ENCODE measurements at places on chromosomes 6 and 20. TPM values are rescaled to one million over a fixed set of nuclear protein-coding genes. Genes with fewer than 3 reads are reported as not detected.
A peak's percentile ranks its signal among the peaks of the same experiment; 100 is the strongest.

GRCh38 chr6:113995634-113996033 lies 24.7 kb upstream of the HDAC2 start:
- peak; percentile 69 for DNase-seq

- no peak for DNase-seq
Observed at GRCh38 chr6:33206027-33206863, 1.8 kb downstream of the HSD17B8 start.

DNA sequence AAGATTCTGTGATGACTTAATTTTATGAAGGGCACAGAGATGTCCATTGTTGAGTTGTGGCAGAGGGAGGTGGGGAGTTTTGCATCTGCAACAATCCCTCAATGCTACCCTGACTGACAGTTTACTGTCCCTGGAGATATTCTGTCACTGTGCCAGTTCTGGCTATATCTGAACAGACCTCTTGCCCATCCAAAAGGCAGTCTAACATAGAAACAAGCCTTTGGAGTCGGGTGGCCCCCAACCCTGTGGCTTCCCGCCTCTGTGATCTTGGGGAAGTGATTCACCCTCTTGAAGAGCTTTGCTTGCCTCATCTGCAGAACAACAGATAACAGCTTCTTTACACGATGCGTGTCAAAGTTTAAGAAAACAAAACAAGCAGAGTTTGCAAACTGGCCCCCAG lies 3.8 kb upstream of the E2F1 start:
- DNase-seq: no peak

DNA sequence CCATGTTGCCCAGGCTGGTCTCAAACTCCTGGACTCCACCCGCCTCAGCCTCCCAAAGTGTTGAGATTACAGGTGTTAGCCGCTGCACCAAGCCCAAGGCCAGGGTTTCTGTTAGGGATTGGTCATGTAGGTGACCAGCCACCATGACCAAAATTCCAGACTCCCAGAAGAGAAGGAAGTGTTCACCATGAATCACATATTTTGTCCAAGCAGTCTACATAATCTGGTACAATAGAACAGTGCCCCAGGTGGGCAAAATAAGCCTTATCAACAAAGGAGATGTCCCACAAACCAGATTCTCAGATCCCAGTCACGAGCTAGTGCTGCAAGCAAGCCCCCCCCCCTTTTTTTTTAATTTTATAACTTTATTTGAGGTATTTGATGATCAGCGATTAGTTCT lies 20.0 kb downstream of the ZNF341 start:
- DNase-seq: no peak

GRCh38 chr20:7866285-7866684 lies 74.0 kb downstream of the HAO1 start:
- DNase-seq: peak; percentile 46

DNA sequence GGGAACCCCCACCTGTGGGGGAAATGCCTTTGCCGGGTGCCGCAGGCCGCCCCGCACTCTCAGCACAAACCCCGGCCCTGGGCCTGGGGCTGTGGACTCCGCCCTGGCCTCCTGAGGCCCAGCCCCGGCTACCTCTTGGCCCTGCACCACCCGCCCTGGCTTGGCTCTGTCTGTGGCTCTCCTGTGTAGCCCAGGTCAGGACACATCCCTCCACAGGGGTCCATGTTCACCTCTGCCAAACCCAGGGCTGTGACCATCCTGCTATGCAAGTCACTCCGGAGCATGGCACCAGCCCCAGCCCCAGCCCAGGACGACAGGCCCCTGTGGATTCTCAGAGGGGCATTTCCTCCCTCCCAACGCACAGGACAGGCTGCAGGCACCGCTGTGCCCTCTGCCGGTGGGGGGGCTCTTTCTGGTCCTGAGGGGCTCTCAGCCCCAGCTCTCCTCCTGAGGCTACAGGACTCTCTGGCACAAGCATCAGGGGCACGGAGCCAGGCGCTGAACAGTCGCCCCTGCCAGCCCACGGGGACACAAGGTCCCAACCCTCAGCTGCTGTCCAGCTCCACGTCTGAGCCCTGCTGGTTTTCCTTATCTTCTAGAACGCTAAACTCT lies 45.7 kb downstream of the TAF4 start:
- no peak for DNase-seq

DNA sequence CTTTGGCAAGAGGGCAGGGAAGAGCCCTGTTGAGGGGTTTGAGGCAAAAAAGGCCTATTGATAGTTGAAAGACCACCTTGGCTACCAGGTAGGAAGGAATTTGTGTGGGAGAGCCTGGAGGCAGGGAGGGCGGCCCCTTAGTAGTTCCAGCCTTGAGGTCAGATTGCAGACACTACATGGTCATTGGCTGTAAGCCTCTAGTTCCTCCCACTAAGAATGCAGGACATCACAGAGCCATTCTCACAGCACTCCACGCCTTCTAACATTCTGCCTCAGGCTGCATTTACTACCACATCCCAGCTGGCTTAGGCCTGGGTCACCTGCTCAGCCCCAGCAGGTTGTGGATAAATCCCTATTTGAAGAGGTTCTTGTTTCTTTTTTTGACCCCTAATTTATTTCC lies 91.0 kb upstream of the SNX9 start:
- no peak for DNase-seq

DNA sequence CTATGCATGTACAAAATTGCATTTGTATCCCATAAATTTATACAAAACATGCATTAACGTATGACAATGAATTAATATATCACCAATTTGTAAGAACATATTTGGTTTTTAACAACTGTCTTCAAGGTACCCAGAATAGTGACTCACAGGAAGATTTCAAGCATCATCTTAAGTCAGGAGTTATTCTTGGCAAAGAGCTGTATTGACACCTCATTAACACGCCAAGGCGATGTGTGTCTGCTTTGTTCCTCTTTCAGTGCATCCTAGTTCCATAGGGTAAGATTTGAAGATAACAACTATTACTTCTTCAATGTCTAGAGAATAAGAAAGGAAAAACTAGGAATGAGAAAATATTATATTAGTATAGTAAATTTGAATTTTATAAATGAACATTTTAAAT lies 35.8 kb upstream of the TPD52L1 start:
- DNase-seq: no peak

DNA sequence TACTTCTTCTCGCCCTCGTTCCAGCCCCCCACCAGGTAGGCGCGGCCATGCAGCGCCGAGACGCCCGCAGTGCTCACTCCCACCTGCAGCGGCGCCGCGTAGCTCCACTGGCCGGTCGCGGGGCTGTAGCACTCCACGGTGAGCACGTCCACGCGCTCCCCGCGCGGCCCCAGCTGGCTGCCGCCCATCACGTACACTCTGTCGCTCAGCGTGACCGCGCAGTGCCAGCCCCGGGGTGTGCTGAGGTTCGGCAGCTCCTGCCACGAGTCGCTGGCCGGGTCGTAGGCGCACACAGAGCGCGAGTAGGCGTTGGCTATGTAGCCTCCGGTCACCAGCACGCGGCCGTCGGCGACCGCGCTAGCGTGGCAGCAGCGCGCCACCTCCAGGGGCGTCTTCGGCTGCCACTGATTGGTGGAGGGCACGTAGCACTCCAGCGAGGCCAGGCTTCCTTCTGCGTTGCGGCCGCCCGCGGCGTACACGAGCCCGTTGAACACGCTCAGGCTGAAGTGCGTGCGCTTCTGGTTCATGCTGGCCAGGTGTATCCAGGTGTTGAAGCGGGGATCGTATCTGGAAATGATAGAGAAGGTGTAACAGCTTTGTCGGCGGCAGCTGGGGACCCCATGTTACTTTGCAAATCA lies 13.7 kb downstream of the KLHL31 start:
- DNase-seq: peak; percentile 85

DNA sequence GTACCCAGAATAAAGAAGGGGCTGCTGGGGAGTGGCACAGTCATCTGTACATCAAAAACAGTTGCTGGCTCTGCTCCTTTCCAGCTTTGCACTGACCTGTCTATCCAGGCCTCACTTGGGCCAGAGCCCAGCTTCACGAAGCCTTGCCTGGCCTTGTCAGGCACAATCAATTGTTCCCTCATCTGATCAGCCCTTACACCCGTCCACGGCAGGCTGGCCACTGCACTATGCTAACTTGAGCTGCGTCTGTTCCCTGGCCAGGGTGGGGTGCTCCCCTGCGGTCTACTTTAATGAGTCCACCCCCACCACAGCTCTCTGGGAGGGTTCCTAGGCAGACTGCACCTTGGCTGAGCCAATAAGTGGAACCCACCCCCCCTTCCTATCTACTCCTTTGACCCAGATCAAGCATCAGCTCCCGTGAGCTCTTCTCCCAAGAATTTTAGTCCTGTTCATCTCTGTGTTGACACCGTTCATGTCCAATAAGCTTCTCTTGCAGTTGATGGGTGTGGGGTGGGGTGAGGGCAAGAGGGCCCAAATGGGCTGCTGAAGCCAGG lies 74.3 kb upstream of the MLN start:
- DNase-seq: no peak

DNA sequence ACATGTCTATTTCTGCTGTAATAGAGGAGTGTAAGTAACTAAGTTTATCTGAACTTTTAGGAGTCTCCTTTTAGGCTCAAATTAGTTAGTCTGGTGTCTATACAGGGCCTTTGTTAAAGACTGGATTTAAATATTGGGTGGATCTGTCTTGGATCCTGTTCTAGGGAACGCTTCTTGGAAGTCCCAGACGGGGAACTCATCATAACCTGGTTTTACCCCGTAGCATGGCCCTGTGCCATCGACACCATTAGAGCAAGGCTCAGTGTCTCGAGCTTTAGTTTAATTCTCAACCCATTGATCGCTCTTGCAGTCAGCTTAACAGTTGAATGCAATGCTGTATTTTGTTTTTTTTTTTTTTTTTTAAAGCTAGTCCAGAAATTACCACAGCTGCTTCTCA lies 89.9 kb downstream of the CARMIL1 start:
- DNase-seq: peak; percentile 41

GRCh38 chr6:35356391-35356790 lies 14.0 kb downstream of the PPARD start:
- no peak for DNase-seq

GRCh38 chr20:57566803-57567459 lies 6.0 kb downstream of the PCK1 start:
- DNase-seq: no peak

- no peak for DNase-seq
Observed at GRCh38 chr20:45969712-45970634, 2.0 kb downstream of the ZNF335 start.

DNA sequence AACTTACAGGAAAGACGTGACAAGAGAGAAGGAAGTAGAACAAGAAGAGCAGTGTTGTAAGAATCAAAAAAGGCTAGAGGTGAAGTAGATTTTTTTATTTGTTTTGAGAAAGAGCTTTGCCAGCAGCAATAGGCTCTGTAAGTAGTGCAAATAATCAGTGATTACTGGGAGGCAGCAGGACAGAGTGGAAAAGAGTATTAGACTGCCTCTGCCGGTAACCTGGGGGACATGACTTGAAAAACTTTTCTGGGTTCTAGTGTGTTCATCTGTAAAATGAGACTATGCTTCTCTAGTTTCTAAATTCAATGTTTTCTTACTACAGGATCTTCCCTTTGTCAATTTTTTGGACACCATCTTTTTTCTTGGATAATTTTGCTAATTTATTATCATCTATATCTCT lies 5.8 kb upstream of the IRAK1BP1 start:
- DNase-seq: no peak

- DNase-seq: peak; percentile 60
Observed at GRCh38 chr6:142827369-142827768, 117.6 kb downstream of the HIVEP2 start.

DNA sequence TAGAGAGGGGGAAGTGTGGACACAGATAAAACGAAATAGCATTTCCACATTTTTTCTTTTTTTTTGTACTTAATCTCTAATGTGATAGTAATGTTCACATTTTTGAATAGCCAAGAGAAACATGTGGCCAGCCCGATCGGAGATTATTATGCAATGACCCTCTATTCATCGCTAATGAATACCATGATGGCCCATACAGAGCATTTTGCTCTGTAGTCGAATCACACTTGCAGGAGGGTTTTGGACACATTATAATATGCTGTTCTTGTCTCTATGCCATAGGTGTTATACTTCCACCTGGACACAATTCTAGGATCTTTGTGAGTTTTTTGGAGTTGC lies 60.1 kb downstream of the MTHFD1L start:
- DNase-seq: no peak

DNA sequence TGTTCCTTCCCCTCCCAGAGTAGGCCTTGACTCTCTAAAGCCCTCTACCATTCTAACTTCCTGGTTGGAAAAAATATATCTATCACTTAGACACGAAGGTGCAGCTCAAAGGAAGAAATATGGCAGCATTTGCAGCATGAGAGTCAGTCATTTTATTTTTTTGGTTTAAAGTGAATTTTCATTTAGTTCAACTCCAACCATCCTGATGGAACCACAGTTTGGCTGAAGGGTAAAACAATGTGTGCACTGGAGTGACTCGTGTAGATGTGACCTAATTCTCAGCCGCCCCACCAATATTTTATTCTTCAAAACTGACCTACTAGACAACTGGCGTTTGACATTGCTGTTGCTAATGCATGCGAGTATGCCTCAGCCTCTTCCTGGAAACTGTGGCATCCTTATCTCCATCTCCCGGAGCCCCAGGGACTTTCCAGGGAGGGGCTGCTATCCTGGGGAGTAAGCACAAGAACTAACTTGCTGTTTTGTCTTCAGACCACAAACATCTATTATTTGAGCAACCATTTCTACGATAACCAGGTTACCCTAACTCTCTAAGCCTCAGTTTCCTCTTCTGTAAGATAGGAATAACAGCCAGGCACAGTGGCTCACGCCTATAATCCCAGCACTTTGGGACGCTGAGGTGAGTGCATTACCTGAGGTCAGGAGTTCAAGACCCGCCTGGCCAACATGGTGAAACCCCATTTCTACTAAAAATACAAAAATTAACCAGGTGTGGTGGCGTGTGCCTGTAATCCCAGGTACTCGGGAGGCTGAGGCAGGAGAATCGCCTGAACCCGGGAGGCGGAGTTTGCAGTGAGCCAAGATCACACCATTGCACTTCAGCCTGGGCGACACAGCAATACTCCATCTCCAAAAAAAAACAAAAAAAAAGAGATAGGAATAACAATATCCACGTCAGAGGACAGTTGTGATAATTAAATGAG lies 148.7 kb upstream of the JARID2 start:
- DNase-seq: no peak

DNA sequence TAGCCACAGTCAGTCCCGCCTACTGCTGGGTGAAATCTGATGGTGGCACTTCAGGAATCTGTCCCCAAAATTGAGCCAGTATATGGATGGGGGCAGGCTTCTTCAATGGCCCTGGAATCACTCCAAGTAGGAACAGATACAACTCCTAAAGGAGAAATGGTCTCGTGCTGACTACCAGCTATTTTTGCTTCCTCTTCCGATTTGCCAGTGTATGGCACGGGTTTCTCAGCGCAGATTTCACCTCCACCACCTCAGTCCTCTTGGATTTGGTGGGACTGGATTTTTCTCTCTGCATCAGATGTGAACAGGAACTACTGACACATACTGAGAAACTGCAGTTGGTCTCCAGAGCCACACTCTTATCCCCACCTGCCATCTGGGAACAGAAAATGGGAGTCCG lies 27.2 kb downstream of the PNPLA1 start:
- DNase-seq: no peak

Gene TNNC2
- not detected for total RNA-seq

Gene BHLHE23
- not detected for total RNA-seq

Gene SEL1L2
- not detected for total RNA-seq

Gene IPCEF1
- total RNA-seq: 1.8 TPM

Gene TRIM10
- total RNA-seq: not detected

Gene TCF15
- total RNA-seq: 9.3 TPM

Gene ANGPT4
- not detected for total RNA-seq

Gene RAET1G
- total RNA-seq: not detected

Gene VWA7
- total RNA-seq: 7.0 TPM

Gene PGC
- total RNA-seq: 0.42 TPM

Gene PKIB
- total RNA-seq: 0.45 TPM

Measured in right cardiac atrium (tissue), 5 donors.